Hindlimb muscle (tissue), 1 donor: ENCODE measurements at places on chromosomes 16 and 17. TPM values are rescaled to one million over a fixed set of nuclear protein-coding genes. Genes with fewer than 3 reads are reported as not detected.
A peak's percentile ranks its signal among the peaks of the same experiment; 100 is the strongest.

GRCh38 chr17:7951143-7951792, 19.3 kb downstream of the CNTROB start:
- no peak for DNase-seq

DNA sequence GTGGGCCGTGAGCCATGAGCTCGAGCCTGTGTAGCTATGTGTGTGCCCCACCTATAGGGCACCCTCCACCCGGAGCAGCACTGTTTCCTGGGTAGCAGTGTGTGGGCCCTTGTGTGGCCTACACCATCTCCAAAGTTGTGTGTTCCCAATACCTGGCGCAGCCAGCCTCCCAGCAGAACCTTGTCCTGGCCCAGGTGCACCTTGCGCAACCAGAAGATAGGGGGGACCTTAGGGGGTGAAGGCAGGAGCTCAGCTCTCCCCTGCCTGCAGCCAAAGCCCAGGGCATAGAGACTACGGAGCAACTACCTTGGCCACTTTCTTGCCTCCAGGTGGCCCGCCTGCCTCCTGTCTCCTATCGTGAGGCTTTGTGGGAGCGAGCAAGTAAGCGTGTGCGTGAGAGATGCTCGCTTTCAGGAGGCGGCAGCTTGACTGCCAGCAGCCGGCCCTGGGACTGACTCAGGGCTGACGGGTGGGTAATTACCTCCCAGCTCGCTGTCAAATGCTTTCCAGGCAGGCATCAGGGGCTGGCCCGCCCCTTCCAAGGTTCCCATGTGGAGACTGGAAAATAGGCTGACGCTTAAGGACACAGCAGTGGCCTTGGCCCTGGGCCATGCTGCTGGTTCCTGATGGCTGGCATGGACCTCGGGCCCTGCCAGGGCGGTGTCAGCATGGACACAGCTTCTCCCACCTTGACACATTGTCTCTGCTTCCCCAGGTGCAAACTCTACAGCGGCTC, 19.0 kb downstream of the TRAF7 start:
- DNase-seq, result no peak

Gene TP53I13
- 36.8 TPM for polyA plus RNA-seq

DNA sequence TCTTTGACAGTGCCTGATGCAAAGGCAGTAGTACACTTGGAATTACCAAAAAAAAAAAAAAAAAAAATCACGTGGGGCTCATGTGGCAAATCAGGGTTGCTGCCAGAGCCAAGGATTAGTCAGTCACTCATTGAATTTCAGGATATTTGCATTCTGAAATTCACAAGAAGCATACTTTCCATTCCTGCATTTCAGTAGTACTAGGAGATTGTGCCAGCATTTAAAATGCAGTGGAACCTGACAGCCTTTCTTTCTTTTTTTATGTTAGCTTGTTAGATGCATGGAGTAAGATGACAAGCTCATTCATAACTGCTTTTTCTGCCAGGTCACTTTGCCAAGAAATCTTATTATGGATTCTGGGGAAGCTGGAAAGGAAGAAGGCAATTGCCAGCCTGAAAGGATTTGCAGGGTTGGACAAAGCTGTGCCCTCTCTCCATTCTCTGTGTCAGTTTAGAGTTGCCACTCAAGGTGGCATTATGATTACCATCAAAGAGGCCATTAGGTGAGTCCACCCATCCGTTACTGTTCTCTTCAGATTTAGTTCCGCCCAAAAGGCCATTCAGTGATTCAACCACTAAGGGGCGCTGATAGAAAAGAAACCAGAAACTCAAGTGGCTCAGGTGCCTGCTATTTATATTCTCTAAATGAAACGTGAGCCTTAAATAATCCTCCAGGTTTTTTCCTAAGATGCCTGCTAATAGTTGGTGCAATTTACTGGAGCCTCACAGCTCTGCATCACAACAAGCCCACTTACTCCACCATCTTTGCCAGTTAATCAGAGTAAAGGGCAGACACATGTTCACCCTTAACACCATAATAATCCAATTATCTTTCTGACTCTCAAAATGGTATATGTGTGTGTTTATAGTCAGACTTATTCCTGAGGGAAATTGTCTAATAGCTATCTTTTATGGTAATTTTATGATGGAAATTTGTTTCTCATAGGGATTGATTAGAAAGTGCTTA, 59.0 kb downstream of the TANGO6 start:
- DNase-seq, result peak; percentile 27

DNA sequence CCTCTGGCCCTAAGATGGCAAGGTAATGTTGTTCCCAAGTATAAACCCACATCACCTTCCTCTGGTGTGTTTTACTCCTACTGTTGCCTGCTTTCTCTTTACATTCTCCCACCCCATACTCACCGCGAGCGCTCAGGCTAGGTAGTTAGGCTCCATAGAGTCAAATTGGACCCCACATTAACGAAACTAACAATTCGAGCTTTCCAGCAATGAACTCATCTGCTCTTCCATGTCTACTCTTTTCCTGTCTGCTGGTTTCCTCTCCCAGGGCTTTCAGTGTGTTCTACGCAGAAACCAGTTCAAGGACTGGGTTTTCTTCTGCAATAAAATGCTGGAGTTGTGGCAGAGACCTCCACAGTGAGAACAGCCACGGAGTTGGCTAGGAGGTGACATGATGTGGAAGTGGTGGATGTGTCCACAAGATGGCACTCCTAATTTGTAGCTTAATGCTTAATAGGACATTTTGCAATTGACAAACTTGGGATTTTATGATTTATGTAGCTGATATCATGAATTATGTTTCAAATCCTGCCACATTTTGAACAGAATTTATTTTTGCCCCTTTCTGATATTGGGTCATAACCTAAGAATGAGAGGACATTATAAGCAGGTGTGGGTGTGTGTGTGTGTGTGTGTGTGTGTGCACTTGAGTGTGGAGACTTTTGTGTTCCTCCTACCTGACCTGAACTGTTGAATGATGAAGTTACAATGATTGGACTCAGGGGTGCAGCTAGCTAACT, 2.2 kb upstream of the UQCRC2 start:
- peak; percentile 10 for DNase-seq

DNA sequence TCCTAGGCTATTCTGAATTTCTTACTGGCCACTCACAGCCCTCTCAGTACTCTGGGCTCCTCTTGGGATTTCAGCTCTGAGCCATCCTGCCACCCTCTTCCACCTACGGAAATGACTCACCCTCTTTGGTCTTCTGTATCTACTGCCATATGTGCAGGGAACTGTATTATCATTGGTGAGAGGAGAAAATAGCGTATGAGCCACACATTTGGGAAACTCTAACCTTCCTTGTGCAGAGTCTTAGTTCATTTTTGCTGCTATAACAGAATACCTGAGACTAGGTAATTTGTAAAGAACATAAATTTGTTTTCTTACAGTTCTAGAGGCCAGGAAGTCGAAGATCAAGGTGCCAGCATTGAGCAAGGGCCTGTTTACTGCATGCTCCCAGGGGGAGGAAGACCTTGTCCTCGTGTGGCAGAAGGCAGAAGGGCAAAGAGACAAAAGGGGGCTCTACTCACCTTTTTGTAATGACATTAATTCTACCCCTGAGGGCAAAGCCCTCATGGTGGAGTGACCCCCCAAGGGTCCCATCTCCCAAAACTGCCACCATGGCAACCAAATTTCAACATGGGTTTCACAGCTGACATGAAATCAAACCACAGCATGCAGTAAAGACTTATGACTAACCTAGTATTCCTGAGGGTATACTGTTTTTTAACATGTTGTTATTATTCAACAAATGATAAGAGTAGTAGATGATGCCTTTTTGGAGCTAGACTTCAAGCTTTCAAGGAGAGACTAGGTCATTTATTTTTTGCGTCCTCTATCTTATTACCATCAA, 191.8 kb downstream of the PRKCA start:
- DNase-seq, result no peak

DNA sequence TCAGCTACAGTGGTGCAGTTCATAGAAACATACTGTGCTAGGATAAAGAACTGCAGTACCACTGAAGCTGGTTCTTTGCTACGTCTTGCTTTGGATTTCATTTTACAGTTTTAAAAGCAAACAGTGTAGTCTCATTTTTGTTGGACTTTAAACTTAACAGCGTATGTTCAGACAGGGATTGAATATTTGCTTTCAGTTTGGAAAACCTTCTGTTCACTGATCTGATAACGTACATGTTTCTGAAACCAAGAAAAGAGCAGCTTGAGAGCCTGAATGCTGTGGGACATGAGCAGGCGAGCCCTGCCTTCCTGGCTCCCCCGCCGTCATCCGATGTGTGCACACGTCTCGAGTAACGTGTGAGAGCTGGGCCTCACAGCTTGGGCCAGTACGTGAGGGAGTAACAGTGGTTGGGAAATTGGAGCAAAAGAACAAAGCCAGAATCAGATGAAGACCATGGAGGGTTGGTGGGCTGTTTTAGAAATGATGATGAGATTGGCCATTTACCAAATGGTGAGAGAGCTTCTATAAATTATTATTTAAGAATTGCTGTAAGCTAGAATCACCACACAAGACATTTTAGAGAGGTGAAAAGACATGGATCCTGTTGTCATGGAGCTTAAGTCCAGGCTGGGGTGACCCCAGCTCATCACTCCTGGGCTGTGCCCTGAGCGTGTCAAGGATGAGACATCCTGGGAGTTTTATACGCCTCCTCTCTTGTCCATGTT, 20.8 kb upstream of the CLEC18C start:
- DNase-seq, result no peak

Gene PFAS
- 34.9 TPM for polyA plus RNA-seq

GRCh38 chr16:27691721-27692120, 141.8 kb downstream of the KATNIP start:
- DNase-seq, result no peak

GRCh38 chr16:1984347-1985225, 593 bp downstream of the GFER start:
- DNase-seq, result no peak

GRCh38 chr16:4011225-4011939, 104.9 kb downstream of the ADCY9 start:
- no peak for DNase-seq

GRCh38 chr17:71883258-71883657, 237.6 kb upstream of the SOX9 start:
- DNase-seq, result no peak

- DNase-seq, result no peak
Observed at GRCh38 chr17:12407495-12408252, 258.0 kb upstream of the MYOCD start.

Gene ACBD4
- 5.7 TPM for polyA plus RNA-seq

DNA sequence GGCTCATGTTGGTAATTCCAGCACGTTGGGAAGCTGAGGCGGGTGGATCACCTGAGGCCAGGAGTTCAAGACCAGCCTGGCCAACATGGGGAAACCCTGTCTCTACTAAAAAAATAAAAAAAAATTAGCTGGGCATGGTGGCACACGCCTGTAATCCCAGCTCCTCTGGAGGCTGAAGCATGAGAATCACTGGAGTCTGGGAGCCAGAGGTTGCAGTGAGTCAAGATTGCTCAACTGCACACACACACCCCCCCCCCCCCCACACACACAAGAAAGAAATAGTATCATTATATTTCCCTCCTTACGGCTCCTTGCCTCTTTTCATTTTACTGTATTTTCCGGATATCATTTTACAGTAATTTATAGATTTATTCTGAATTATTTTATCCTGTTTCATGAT, 963.1 kb upstream of the GOT2 start:
- no peak for DNase-seq

- DNase-seq, result no peak
Observed at GRCh38 chr17:72587773-72588511, 467.1 kb downstream of the SOX9 start.

Gene CEP295NL
- polyA plus RNA-seq, result 0.79 TPM

GRCh38 chr16:59164461-59164860, 430.3 kb upstream of the GOT2 start:
- peak; percentile 32 for DNase-seq
